Kidney (tissue), 22 donors: ENCODE measurements at places on chromosomes 2 and 18.

DNA sequence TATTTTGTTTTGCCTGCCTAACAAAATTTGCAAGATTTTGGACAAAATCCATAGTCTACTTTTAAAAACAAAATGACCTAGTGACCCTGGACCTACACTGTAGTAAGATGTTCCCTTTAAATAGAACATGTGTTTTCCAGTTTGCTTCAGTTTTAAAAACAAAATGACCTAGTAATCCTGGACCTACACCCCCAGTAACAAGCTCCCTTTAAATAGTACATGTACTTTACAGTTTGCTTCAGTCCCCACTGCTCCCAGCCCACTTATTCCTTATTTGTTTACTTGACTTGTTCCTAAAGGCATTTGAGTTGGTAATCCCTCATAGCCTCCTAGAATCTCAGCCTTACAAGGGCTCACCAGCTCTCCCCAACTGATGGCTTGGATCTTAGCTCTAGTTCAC, 34.5 kb upstream of the HTR2B start:
- no peak overlapping the region for H3K4me3 ChIP-seq
- DNase-seq: no peak
- H3K4me1 ChIP-seq: peaks cover 2% of the 10 kb centered on the region
- no peaks in the 10 kb centered on the region for H3K27me3 ChIP-seq

- no peaks in the 10 kb centered on the region for H3K4me1 ChIP-seq
- no peaks in the 10 kb centered on the region for H3K27me3 ChIP-seq
- H3K4me3 ChIP-seq: no peak overlapping the region
- no peak for DNase-seq
Observed at GRCh38 chr18:71598374-71598773, 945.8 kb downstream of the CBLN2 start.

DNA sequence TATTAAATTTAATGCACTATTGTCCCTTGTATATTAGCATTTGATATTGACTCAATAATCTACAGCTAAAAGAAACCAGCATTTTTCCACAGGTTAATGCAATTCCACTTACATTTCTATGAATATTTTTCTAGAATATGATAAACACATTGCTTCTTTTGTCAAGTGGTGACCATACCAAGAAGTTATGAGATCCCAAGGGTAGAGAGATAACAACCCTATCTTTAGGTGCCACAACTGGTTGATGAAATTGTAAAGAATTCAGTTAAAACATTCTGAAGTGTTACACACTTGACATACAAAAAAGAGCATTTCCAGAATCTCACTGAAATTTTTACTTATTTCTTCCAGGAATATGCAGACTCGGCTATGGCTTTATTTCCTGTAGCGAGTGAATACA, 56.0 kb downstream of the ABCG8 start:
- H3K4me1 ChIP-seq: no peaks in the 10 kb centered on the region
- H3K27ac ChIP-seq: no peak overlapping the region
- H3K4me3 ChIP-seq: no peak overlapping the region

- H3K4me1 ChIP-seq: no peaks in the 10 kb centered on the region
- no peak for DNase-seq
- no peaks in the 10 kb centered on the region for H3K36me3 ChIP-seq
- H3K27me3 ChIP-seq: no peaks in the 10 kb centered on the region
Observed at GRCh38 chr2:61658841-61659780, 121.0 kb upstream of the XPO1 start.

DNA sequence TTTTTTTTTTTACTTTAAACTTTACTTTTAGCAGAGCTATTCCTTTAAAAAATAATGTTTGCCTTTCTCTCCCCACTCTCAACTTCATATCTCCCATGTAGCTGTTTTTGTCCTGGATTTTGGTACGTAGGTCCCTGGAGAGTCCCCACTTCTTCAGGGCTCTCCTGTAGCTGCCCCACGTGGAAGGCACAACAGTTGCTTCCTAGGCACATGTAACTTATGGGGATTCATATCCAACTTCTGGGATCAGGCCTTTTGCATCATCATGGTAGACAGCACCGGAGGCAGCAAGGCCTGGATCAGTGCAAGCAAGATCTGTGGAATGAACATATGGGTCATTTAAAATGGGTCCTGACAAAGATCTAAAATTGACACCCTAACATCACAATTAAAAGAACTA, 95.7 kb downstream of the ACAA2 start:
- DNase-seq: no peak
- no peaks in the 10 kb centered on the region for H3K4me1 ChIP-seq
- no peaks in the 10 kb centered on the region for H3K27me3 ChIP-seq
- H3K27ac ChIP-seq: no peak overlapping the region
- no peaks in the 10 kb centered on the region for H3K36me3 ChIP-seq
